Amniotic epithelial cell (primary cell): ENCODE measurements at places on chromosomes 16 and 17.
A peak's percentile ranks its signal among the peaks of the same experiment; 100 is the strongest.

- no peak for DNase-seq
These were observed 431 bp downstream of the SLFN11 start for GRCh38 chr17:35372846-35373533.

- no peak for DNase-seq
These were observed 21.3 kb upstream of the MRPS23 start for GRCh38 chr17:57871155-57871554.

DNA sequence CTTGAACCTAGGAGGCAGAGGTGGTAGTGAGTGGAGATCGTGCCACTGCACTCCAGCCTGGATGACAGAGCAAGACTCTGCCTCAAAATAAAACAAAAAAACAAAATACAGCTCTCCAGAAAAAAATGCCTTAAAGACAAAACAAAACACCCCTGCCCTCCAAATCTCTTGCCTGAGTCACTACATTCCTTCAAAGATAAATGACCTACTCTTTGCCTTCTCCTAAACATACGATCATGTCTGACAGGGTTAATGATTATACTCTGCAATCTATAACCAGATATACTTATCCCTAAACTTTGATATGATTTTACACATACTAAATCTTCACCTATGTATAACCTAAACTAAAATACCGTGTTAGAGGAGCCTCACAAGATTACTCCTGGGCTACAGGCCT is 1.4 kb upstream of the SETD6 start:
- DNase-seq, result peak; percentile 17

DNA sequence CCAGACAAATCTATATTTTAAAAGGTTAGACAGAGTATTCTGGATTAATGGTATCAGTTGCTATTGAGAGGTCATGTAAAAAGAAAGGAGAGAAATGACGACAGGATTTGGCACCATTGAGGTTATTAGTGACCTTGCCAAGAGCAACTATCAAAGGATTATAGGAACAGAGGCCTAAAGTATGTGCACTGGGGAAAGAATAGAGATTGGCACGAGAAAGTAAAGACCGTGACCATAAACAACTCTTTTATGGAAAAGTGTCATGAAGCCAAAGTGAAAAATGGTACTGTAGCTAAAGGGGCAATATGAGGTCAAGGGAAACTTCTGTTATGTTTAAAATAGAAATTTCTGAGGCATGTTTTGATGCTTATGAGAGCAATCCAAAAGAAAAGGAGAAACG is 115.2 kb upstream of the KIF2B start:
- no peak for DNase-seq

- peak; percentile 16 for DNase-seq
These were observed 82.5 kb upstream of the TNRC6C start for GRCh38 chr17:77875881-77876509.

DNA sequence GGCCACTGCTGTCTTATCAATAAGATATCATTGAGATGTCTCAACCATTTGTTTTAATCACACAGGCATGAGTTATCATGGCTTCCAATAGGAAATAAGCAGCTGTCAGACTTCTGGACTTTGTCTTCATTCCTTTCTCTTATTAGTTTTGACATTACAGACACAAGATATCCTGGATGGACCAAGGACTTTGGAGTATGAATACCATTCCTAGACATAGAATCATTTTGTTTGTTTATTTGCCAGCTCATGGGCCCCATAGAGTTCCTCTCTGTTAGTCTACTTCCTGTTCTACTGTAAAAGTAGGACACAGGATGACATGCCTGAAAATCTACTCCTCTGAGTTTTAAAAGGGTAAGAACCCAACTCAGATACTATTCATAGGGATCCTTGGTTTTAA is 77.7 kb upstream of the KCNJ16 start:
- peak; percentile 51 for DNase-seq

DNA sequence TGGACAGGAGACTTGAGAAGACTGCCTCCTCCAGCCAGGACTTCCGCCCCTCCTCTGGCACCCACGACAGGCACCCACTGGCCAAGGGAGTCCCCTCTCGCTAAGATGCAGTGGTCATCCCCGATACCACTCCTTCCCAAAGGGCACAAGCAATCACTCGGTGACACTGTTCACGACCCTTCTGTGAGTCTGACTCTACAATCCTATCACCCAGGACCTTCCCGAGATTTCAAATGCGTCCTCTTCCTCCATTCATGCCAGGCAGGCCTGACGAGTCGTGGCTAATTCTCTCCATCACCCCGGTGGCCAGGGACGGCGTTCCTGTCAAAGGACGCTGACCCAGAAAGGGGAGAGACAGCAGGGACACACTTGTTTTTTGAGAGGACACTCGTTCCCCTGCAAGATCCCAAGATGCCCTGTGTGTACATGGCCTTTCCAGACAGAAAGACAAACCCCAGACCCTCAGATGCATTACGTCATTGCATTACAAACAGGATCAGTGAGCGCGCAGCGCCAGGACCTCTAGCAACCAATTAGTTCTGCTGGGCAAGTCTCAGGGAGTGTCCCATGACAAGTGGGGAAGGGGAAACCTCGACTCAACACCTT is 12.2 kb downstream of the FBXO31 start:
- no peak for DNase-seq

DNA sequence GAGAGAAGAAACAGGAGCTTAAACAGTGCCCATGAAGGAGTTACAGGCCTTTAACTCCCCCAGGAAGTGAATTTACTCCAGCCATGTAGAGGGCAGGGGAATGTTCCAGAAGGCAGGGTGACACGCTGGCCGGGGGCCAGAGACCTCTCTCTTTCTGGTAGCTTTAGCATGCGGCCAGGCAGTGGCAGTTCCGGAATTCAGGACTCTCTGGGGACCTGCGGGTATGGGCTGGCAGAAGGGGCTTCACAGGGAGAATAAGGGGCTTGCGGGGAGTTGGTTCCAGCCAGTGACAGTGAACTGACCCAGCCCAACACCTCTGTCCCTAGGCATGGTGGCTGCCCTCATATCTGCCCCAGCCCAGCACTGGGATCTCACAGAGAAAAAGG is 40.0 kb downstream of the MYH3 start:
- DNase-seq, result no peak

DNA sequence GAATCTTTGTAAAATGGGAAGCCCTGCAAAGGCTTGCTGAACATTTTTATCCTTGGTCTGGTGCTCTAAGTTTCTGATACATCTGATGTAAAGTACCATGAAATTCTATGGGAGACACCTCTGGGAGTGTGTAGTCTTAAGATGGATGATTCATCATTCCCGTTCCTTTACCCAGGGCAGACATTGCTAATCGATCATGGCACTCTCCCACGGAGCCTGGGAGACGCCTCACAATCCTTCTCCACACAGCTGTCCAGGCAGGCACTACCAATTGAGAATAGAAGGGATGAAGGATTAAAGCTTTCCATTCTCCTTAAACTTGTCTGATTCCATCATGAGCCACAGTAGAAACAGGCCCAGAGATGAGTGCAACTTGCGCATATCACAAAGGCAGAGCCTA is 144.8 kb downstream of the GSG1L start:
- DNase-seq, result no peak
